ENCODE measurements at places on chromosomes 12 and 14. TPM values are rescaled to one million over a fixed set of nuclear protein-coding genes. Genes with fewer than 3 reads are reported as not detected.

- H3K36me3 ChIP-seq, result no peaks in the 10 kb centered on the region
- peak overlapping the region; percentile 70 for H3K4me3 ChIP-seq
- peaks cover 24% of the 10 kb centered on the region for H3K4me1 ChIP-seq
- peak; percentile 65 for DNase-seq
- no peak overlapping the region for H3K27ac ChIP-seq
These were observed 1.4 kb upstream of the KCNK13 start for GRCh38 chr14:90060312-90060964.

- no peaks in the 10 kb centered on the region for H3K36me3 ChIP-seq
- no peaks in the 10 kb centered on the region for H3K4me1 ChIP-seq
- H3K27ac ChIP-seq, result no peak overlapping the region
- H3K4me3 ChIP-seq, result no peak overlapping the region
- no peaks in the 10 kb centered on the region for H3K27me3 ChIP-seq
These were observed 190.2 kb downstream of the ANO4 start for GRCh38 chr12:100984796-100985195.

- peaks cover under 1% of the 10 kb centered on the region for H3K4me1 ChIP-seq
- peaks cover 2% of the 10 kb centered on the region for H3K27me3 ChIP-seq
- no peak for DNase-seq
- no peak overlapping the region for H3K4me3 ChIP-seq
These were observed 165.2 kb downstream of the BRMS1L start for GRCh38 chr14:35991356-35991755.

DNA sequence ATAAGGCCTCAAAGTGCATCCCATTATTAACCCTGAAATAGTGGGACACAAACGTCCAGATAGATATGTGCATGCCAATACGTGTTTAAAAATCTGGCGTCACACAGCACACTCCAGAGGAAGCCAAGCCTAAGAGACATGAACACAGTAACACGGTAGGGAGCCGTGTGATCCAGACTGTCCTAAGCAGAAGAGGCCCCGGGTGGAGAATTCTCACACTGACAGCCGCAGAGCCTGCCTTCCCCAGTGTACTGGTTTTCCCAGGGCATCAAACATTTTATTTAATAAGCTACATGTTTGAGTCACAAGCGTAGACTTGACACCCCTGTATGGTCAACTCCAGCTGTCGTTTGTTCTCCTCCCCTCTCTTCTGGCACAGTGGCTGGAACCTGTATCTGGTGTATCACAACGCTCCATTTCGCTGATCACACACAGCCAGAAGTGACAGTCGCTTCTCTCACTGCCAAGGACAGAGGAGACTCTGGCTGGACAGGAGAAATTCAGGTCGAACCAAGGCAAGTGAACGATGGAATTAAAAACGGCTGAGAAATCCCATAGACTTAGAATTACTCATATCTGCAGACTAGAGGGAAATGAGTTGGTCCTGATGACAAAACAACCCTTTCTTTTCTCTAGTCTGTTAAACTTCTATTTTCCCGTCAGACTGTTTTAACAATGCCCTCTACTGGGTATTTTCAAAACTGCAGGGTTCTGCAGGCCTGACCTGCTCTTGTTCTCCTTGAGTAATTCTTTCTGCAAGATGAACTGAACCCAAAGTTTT lies 359.9 kb downstream of the RGS6 start:
- peak; percentile 35 for DNase-seq
- H3K4me1 ChIP-seq, result no peaks in the 10 kb centered on the region
- H3K36me3 ChIP-seq, result no peaks in the 10 kb centered on the region
- no peak overlapping the region for H3K4me3 ChIP-seq
- peaks cover 42% of the 10 kb centered on the region for H3K27me3 ChIP-seq

DNA sequence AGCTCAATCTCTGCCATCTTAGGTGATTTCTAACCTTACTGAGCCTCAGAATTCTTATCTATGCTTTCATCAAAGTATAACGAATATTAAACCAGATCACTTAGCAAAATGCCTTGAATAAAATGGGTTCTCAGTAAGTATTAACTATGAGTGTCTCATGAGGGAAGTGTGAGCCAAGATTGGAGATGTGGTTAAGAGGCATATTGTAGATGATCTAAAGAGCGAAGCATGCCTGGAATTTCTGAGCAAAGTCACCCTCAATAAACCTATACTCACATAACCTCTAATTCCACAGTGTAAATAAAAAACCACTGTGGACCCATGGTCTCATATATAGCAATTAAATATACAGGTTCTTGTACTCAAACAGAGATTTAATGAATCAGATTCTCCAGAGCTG lies 193.1 kb upstream of the FSCB start:
- no peaks in the 10 kb centered on the region for H3K36me3 ChIP-seq
- DNase-seq, result no peak
- H3K4me1 ChIP-seq, result no peaks in the 10 kb centered on the region
- H3K4me3 ChIP-seq, result no peak overlapping the region

DNA sequence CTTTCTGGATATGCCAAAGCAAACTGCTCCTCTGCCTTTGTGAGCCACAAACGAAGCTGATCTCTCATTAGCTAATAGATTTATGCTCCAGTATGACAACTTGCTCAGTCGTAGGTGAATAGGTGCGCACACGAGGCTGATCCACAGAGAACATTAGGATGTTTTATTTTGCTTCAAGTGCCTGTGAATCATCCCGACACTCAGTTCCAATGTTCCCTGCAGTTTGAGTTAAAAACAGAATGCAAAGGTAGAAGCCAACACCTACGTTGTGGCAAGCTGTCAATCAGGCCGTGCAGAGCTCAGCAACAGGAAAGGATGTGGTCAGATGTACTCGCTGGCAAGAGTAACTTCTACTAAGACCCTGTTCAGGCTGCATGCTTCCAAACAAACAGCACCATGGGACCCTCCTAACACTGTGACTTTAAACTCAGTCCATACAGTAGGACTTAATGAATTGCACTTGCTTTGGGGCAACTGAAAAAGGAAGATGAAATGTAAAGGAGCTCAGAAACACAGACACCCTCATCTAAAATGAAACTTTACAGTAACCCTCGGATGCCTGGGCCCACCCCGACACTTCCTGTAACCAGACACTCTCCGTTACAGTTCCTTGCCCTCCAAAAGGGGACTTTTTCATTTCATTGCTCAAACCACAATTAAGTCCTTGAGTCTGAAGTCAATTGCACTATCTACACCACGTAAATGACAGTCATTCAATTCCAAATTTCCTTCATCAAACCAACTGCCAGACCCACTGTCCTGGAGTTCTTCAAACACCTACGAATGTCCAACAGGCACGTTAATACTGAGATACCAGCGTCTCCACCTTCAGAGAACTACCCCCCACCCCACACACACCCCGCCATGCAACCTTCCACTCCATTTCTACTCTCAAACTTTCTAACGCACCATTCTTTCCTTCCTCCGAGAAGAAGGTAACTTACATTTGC lies 1.6 kb downstream of the CCDC88C start:
- H3K36me3 ChIP-seq, result peaks cover 50% of the 10 kb centered on the region
- H3K27ac ChIP-seq, result peak overlapping the region; percentile 99
- DNase-seq, result peak; percentile 87
- H3K27me3 ChIP-seq, result peaks cover 6% of the 10 kb centered on the region
- H3K4me1 ChIP-seq, result peaks cover 51% of the 10 kb centered on the region

DNA sequence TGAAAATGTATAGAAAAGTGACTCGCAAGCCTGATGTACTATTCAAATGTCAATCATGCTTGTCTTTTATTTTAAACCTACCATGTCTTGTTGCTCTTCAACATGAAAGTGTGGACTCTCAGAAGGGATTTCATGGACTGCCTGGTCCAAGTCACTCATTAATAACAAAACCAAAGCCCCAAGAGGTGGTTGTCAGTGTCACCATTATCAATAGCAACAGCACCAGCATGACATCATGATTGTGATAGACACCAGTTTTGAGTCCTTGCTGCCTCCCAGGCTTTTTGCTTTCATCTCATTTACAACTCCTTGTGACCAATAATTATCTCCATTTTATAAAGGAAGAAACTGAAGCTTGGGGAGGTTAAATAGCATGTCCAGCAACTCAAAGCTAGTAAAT lies 112.0 kb upstream of the TMPO start:
- H3K4me1 ChIP-seq, result peaks cover 36% of the 10 kb centered on the region
- no peaks in the 10 kb centered on the region for H3K36me3 ChIP-seq

- no peak for DNase-seq
- no peak overlapping the region for H3K27ac ChIP-seq
- H3K4me1 ChIP-seq, result no peaks in the 10 kb centered on the region
- H3K4me3 ChIP-seq, result no peak overlapping the region
- peaks cover 5% of the 10 kb centered on the region for H3K27me3 ChIP-seq
These were observed 375.3 kb downstream of the BCAT1 start for GRCh38 chr12:24573621-24574020.

DNA sequence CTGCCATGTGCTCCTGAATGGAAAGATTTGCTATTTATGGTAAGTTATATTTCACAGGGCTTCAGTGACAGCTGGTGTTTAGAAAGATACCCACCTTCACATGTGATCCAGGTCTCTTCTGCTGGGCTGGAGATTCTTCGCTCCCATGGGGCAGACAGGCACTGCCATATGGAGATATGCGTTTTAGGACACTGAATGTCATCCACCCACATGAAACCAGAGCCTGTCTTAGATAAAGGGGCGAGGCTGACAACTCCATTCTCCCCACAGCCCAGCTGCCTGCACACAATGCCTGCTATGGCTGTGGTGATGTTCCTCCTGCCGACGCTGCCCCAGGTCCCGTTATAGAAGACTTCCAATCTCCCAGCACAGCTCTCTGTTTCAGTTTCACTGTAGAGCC lies 69.4 kb downstream of the ACSM4 start:
- H3K4me3 ChIP-seq, result no peak overlapping the region
- H3K4me1 ChIP-seq, result no peaks in the 10 kb centered on the region
- H3K36me3 ChIP-seq, result no peaks in the 10 kb centered on the region
- DNase-seq, result no peak
- H3K27me3 ChIP-seq, result peaks cover 22% of the 10 kb centered on the region
- H3K27ac ChIP-seq, result no peak overlapping the region

DNA sequence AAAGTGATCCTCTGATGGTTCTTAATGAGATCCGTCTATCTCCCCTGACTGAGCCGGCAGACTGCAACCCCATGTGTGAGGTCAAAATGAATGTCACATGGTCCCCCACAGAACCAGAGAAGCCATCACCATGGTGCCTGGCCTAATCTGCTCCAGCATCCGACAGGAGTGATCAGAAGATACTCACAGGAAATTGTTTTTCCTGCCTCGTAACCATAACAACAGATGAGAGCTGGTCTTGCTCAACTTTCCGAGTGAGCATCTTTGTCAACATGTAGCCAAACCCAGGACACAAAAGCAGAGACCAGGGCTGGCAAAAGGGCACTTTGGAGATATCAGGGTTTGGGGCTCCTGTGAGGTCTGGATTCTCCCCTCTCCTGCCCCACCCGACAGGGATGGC lies 72.1 kb upstream of the C14orf180 start:
- no peaks in the 10 kb centered on the region for H3K4me1 ChIP-seq
- no peak overlapping the region for H3K4me3 ChIP-seq
- no peak overlapping the region for H3K27ac ChIP-seq
- H3K36me3 ChIP-seq, result no peaks in the 10 kb centered on the region
- no peak for DNase-seq

DNA sequence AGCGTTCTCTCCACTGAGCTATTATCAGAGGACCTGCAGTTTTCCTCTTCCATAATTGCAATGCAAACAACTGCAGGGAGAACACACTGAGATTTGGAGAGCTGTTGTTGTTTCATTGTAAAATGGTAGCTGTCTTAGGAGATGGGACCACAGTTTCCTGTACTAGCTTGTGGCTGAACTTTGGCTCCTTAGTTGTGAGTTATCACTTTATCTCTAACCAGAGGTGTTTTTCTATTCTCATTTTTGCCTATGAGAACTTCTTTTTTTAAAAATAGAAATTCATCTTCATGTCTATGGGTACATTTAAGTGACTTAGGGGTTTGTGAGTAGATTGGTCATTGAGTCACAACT lies 216.5 kb downstream of the SLC38A4 start:
- peaks cover 27% of the 10 kb centered on the region for H3K4me1 ChIP-seq
- H3K27me3 ChIP-seq, result no peaks in the 10 kb centered on the region
- H3K27ac ChIP-seq, result peak overlapping the region; percentile 85
- DNase-seq, result peak; percentile 56
- peaks cover 57% of the 10 kb centered on the region for H3K36me3 ChIP-seq

GRCh38 chr12:6158749-6159148 lies 34.3 kb upstream of the VWF start:
- no peak overlapping the region for H3K27ac ChIP-seq
- no peak for DNase-seq

- no peak overlapping the region for H3K27ac ChIP-seq
- DNase-seq, result peak; percentile 71
- H3K27me3 ChIP-seq, result peaks cover 3% of the 10 kb centered on the region
- H3K4me1 ChIP-seq, result peaks cover 4% of the 10 kb centered on the region
These were observed 25.4 kb upstream of the PLEKHG6 start for GRCh38 chr12:6285063-6285477.

- H3K27ac ChIP-seq, result peak overlapping the region; percentile 4
- peak overlapping the region; percentile 90 for H3K4me3 ChIP-seq
- DNase-seq, result peak; percentile 49
- H3K36me3 ChIP-seq, result peaks cover 7% of the 10 kb centered on the region
These were observed 1.7 kb downstream of the ANGEL1 start for GRCh38 chr14:76810953-76811400.

GRCh38 chr12:124537525-124538193 lies 29.8 kb downstream of the NCOR2 start:
- H3K4me3 ChIP-seq, result no peak overlapping the region
- no peaks in the 10 kb centered on the region for H3K36me3 ChIP-seq
- no peaks in the 10 kb centered on the region for H3K27me3 ChIP-seq
- peaks cover 19% of the 10 kb centered on the region for H3K4me1 ChIP-seq

GRCh38 chr12:131608740-131609690 lies 101.9 kb upstream of the SFSWAP start:
- no peak overlapping the region for H3K27ac ChIP-seq
- H3K36me3 ChIP-seq, result peaks cover 9% of the 10 kb centered on the region
- no peak overlapping the region for H3K4me3 ChIP-seq

- peaks cover 26% of the 10 kb centered on the region for H3K4me1 ChIP-seq
- DNase-seq, result no peak
- H3K36me3 ChIP-seq, result no peaks in the 10 kb centered on the region
- peaks cover 3% of the 10 kb centered on the region for H3K27me3 ChIP-seq
These were observed 10.1 kb upstream of the RASSF3 start for GRCh38 chr12:64600164-64600561.

DNA sequence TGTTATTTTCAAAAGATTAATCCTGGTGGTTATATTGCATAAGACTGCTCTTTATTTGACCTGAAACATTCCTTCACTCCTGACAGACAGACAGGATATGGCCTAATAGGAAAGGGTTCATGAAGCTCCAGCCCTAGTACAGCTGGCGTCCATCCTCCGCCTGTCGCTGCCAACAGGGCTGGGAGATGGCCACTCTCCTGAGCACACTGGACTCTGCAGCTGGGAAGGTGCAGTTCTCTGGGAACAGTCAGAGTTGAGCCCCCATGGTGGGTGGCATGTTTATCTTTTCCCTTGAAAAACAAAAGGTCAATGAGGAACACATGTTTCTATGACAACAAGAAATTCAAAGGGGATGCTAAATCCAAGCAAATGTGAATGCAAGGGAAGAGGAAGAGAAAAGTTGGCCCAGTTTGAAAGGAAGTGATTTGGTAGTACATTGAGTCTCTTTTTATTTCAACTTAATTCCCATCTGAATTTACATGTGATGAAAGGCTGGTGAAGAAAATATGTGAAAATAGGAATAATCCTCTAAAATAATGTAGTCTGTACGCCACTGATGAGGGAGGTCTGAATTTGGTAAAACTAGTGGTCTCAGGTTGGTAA lies 89.9 kb upstream of the DCN start:
- no peaks in the 10 kb centered on the region for H3K36me3 ChIP-seq
- peaks cover 5% of the 10 kb centered on the region for H3K27me3 ChIP-seq
- H3K4me1 ChIP-seq, result no peaks in the 10 kb centered on the region
- no peak overlapping the region for H3K27ac ChIP-seq
- no peak for DNase-seq

Gene MEG3
- total RNA-seq, result not detected

Gene TMEM179
- total RNA-seq, result not detected

Gene SLC38A4
- not detected for total RNA-seq

Gene ASIC1
- 27.9 TPM for total RNA-seq

Gene LMNTD1
- total RNA-seq, result not detected

Gene ALX1
- not detected for total RNA-seq

Gene SMCO2
- 0.61 TPM for total RNA-seq

Gene PRH2
- not detected for total RNA-seq

Gene FGFR1OP2
- total RNA-seq, result 96.6 TPM

Gene LHX5
- total RNA-seq, result not detected

Data from activated CD8-positive, alpha-beta T cell treated with anti-CD3 and anti-CD28 coated beads, Interleukin-2, amount 10 ng/mL, durations not matched to agents 7 days and 5 days (primary cell).